CD4-positive, alpha-beta memory T cell (primary cell): ENCODE measurements at places on chromosomes 2 and 18. TPM values are rescaled to one million over a fixed set of nuclear protein-coding genes. Genes with fewer than 3 reads are reported as not detected.
A peak's percentile ranks its signal among the peaks of the same experiment; 100 is the strongest.

DNA sequence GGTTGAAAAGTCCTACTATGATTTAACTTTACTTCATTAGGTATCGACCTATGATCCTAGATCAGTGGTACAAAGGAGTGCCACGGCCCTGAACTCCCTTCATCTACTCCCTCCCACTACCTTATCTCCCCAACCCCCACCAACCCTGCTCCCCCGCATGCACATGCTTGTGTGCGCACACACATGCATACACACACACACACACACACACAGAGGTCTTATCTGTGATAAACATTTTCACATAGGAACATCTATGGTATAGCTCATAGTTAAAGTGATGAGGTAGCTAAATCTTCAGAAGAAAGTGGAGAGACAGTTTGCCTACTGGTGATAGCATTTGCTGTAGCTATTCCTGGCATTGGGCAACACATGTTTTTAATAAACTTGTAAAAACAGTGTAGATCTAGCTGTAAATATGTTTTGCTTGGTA lies 471.3 kb downstream of the ZEB2 start:
- DNase-seq, result no peak

GRCh38 chr2:101307503-101307902 lies 998 bp downstream of the RNF149 start:
- DNase-seq, result no peak

GRCh38 chr18:59123588-59124369 lies 15.9 kb upstream of the SEC11C start:
- DNase-seq, result no peak

GRCh38 chr18:26700728-26701127 lies 152.4 kb upstream of the KCTD1 start:
- DNase-seq, result no peak

- DNase-seq, result no peak
Observed at GRCh38 chr2:55782528-55783173, 89.0 kb upstream of the PNPT1 start.

GRCh38 chr2:45256867-45257641 lies 247.8 kb upstream of the SIX2 start:
- no peak for DNase-seq

- DNase-seq, result peak; percentile 23
Observed at GRCh38 chr2:25341011-25341727, 556 bp downstream of the DNMT3A start.

The RUFY4 gene
- 0.30 TPM for total RNA-seq

The ZNF2 gene
- 10.1 TPM for total RNA-seq

The UGT1A5 gene
- total RNA-seq, result not detected

The MATN3 gene
- total RNA-seq, result not detected
